ENCODE measurements at places on chromosomes 4 and X. TPM values are rescaled to one million over a fixed set of nuclear protein-coding genes. Genes with fewer than 3 reads are reported as not detected.

The NPNT gene
- 53.8 TPM for total RNA-seq

The SHOX gene
- total RNA-seq: 0.60 TPM

The PRDM8 gene
- total RNA-seq: 12.6 TPM

The FGF13 gene
- 5.9 TPM for total RNA-seq

The TCEAL2 gene
- 3.3 TPM for total RNA-seq

The NKX6-1 gene
- total RNA-seq: not detected

The CXCL11 gene
- total RNA-seq: not detected

The ERCC6L gene
- under 0.01 TPM for total RNA-seq

The MTTP gene
- total RNA-seq: not detected

The ZC4H2 gene
- total RNA-seq: 8.5 TPM

The GAB3 gene
- 5.1 TPM for total RNA-seq

The CLTRN gene
- total RNA-seq: 1.1 TPM

The NXF2B gene
- total RNA-seq: not detected

The ASB11 gene
- not detected for total RNA-seq

The P2RY8 gene
- 2.8 TPM for total RNA-seq

The LNX1 gene
- 4.9 TPM for total RNA-seq

The GAGE12H gene
- total RNA-seq: not detected

The IGSF1 gene
- total RNA-seq: 11.4 TPM

The FRAS1 gene
- 3.9 TPM for total RNA-seq

The MAP7D2 gene
- 0.60 TPM for total RNA-seq

The TRPC3 gene
- total RNA-seq: 2.0 TPM

The HEPH gene
- total RNA-seq: 7.2 TPM

The DOK7 gene
- not detected for total RNA-seq

The LIMCH1 gene
- 91.2 TPM for total RNA-seq

The GABRB1 gene
- not detected for total RNA-seq

The PRRG1 gene
- 18.6 TPM for total RNA-seq

The SERPINA7 gene
- total RNA-seq: not detected

The PF4V1 gene
- total RNA-seq: not detected

The IRF2 gene
- total RNA-seq: 28.8 TPM

The FHDC1 gene
- 2.2 TPM for total RNA-seq

The SLC6A14 gene
- not detected for total RNA-seq

The SHROOM3 gene
- 32.4 TPM for total RNA-seq

The CFAP99 gene
- not detected for total RNA-seq

The LRRC66 gene
- 0.84 TPM for total RNA-seq

Measured in tibial nerve (tissue), 4 donors.